ENCODE measurements at places on chromosomes 7 and 10.

DNA sequence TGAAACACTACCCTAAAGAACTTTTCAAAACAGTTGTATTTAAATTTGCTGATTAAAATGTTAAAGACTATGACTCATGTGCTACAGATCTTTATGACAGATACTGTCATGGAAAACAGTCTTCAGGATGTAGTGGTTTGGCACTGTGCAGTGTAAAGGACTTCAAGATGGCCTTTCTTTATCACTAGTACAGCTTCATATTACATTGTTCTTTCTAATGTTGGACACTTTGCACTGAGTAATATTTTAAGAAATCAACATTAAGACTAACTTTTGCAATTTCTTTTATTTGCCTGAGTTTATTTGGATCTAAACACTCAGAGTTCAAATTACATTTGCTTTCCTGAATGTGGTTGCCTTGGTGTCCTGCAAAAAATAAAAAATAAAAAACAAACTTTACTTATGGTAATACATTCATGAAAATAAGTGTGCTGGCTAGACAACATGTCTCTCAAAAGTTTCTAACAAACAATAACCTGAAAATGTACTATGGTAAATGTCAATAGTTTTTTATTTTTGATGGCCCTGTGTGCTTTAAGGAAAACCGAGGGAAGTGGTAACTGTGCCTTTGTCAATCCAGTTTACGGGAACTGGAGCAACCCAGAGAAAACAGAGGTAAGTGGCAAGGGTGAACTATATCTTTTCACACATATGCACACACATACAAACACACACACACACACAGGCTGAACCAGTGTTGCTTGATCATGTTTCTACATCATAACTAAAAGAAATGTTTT, 85.9 kb upstream of the PLXDC2 start:
- DNase-seq, result no peak

DNA sequence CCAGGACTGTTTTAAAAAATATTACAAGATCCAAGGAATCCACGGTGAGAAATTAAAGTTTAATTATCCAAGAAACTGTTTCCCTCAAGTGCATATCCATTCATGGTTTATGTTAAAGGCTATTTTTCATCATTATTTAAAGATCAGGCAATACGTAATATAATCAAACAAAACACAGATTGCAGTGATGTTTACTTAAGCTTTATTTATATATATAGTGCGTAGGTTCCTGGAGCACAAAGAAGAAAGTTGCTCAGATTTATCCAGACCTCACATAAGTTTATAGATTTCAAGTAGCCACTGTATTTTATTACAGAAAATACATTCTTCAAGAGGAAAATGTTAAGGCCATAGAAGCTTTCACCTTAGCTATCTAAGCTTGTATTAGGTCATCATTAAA, 210.0 kb upstream of the KLF14 start:
- DNase-seq, result no peak

- DNase-seq, result no peak
These were observed 55.4 kb downstream of the A1CF start for GRCh38 chr10:50830066-50830465.

GRCh38 chr10:126504063-126504760, 115.9 kb upstream of the ADAM12 start:
- no peak for DNase-seq

DNA sequence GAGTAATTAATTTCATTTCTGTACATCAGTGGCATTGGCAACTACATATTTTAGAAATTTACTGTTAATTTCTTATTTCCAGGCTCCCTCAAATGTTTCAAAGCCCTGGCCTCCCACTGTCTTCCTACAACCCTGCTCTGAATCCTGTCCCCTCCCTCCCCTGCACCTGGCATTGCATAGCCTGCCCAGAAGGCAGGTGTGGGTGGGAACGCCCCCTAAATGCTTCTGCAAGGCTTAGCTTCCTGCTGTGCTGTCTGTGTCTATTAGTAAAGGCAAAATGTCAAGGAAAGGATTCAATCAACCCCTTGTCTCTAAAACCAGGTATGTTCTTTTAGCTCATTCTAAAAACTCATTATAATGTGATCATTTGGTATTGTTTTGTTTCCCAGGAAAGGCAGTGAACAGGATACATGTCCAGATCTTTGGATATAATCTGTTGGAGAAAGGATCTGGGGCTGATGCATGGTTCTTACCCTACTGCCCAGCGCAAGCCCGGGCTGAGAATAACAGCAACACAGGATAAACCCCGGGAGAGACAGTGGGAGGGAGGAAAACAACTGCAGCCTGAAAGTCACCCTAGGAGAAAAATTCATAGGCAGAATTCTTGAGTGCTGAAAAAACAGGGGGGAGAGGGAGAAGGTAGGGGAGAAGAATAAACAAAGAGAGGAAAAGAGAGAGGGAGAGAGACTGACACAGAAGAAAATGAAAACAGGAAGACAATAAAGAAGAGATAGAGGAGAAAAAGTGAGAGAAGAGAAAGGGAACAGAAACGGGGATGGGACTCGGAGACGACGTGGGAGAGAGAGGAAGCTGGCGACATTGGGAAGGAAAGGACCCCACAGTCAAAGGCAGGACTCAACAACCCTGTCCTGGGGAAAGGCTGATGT, 589 bp downstream of the ZNF488 start:
- DNase-seq, result no peak

- DNase-seq, result no peak
These were observed 434.6 kb downstream of the PAXIP1 start for GRCh38 chr7:154568346-154568745.

- no peak for DNase-seq
These were observed 270.0 kb upstream of the PLXDC2 start for GRCh38 chr10:19546224-19546623.

DNA sequence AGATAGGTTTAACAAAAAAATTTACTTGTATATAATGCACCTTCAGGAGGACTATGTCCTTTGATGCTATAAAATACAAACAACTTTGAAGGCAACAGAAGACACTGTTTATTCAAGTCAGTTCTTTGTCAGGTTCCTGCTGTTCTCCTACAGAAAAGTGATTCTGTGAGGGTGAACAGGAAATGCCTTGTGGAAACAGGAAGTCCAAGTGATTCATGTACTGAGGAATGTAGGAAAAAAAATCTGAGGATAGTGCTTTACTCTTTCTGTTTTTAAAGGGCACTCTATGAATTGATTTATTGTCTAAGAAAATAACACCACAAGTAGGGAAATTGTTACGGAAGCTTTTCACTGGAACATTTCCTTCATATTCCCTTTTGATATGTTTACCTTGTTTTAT, 171.9 kb downstream of the HDAC9 start:
- no peak for DNase-seq

- no peak for DNase-seq
These were observed 197.0 kb downstream of the ZNF438 start for GRCh38 chr10:30834651-30835050.

DNA sequence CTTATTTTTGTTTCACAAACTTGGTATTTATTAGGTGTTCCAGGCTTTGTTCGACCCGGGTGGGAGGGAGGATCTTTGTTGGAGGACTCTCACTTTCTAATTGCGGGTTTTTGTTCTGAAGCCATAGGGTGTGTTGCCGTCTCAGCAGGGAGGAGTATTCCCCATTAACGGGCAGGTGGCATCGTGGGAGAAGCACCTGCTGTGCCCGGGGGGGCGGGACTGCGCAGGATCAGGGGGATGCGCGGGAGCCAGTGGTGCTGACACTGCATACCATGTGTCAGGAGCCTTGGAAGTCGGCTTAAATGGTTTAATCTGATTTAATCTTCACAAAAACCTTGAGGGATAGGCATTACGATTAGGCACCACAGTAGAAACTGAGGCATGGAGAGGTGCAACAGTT, 113.0 kb downstream of the MGMT start:
- no peak for DNase-seq

GRCh38 chr7:130275826-130276297, 9.2 kb downstream of the CPA2 start:
- DNase-seq, result no peak

GRCh38 chr10:79383974-79384606, 36.8 kb downstream of the PPIF start:
- no peak for DNase-seq

DNA sequence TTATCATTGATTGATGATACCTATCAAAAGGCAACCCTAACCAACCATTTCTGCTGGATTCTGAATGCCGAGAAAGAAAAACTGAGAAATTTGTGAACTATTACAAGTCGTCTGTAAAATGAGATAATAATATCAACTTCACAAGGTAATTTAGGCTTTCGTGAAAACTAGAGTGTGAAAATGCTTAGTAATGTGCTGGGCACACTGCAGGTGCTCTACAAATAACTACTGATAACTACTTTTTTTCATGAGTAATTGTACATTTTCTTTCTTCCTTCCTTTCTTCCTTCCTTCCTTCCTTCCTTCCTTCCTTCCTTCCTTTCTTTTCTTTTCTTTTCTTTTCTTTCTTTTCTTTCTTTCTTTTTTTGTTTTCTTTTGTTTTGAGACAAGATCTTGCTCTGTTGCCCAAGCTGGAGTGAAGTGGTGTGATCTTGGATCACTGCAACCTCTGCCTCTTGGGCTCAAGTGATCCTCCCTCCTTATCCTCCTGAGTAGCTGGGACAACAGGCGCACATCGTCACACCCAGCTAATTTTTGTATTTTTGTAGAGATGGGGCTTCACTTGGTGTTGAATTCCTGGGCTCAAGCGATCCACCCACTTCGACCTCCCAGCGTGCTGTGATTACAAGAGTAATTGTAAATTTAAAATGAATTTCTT, 42.9 kb downstream of the BMPR1A start:
- no peak for DNase-seq

GRCh38 chr7:158996214-158997109, 140.1 kb downstream of the DYNC2I1 start:
- DNase-seq, result no peak

DNA sequence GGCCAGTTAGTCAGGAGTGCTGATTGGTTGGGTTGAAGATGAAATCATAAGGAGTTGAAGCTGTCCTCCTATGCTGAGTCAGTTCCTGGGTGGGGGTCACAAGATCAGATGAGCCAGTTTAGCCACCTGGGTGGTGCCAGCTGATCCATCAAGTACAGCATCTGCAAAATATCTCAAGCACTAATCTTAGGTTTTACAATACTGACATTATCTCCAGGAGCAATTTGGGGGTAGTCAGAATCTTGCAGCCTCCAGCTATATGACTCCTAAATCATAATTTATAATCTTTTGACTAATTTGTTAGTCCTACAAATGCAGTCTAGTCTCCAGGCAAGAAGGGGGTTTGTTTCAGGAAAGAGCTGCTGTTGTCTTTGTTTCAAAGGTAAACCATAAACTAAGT, 184.1 kb upstream of the STK17A start:
- no peak for DNase-seq

GRCh38 chr7:15245831-15246230, 316.0 kb downstream of the AGMO start:
- no peak for DNase-seq

DNA sequence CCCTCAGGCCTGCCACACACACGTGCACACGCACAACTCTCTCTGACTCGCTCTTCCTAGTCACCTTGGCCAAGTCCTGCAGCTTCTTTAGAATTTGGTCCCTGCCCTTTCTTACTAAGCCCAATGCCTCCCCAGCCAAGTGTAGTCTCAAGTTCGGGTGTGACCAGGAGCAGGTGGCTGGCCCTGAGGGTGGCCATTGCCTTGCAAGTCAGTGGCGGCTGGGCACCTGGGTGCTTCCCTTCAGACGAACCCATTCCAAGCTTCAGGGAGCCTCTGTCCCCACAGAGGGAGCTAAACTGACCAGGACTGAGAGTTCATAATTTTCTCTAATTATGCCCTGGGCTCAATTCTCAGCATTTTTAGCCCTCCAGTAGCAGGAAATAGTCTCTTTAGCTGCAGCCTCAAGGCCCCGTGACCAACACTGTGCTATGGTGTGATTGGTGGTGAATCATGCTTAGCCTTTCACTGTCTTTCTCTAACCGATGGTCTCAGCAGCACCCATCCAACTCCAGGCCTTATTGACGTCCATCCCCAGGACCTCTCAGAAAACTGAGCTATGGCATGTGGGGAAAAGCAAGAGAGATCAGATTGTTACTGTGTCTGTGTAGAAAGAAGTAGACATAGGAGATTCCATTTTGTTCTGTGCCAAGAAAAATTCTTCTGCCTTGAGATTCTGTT, 34.7 kb upstream of the FXYD4 start:
- no peak for DNase-seq

- no peak for DNase-seq
These were observed 26.4 kb downstream of the SLC16A9 start for GRCh38 chr10:59682986-59683937.

DNA sequence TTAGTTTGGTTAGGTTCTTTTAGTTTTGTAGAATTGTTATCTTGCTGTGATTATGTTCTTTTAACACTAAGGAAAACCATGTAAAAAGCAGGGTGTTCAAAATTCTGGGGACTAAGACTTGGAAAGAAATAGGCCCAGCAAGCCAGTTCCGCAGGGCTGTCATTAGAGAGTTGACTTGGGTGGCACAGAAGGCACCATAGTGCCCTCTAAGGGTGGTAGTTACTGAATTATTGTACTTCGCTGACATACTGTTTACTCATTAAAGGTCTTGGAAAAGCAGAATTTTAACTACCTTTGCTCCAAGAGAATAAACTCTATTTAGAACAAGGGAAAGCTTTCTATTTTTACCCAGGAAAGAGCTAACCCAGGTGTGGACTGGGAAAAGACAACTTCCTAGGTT, 86.5 kb downstream of the OTUD1 start:
- DNase-seq, result no peak

- DNase-seq, result no peak
These were observed 18.8 kb downstream of the VSIR start for GRCh38 chr10:71754562-71754961.

GRCh38 chr7:29567174-29567573, 3.5 kb downstream of the PRR15 start:
- DNase-seq, result no peak

DNA sequence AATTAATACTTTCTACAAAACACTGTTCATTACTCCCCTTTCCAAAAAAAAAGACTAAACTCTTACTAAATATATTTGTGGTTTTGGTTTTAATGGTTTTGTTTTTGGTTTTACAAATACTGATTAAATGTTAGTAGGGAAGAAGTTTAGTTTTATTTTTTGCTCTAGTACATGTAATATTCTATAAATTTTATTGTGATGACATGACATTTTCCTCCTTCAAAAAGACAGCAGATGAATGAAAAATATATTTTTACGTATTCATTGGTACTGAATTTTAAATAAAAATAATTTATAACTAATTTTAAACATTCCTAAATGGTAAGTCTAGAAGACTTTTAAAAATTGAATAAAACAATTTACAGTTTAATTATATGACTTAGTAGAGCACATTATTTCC, 512.9 kb downstream of the GFRA1 start:
- no peak for DNase-seq

- peak; percentile 9 for DNase-seq
These were observed 816 bp downstream of the DMTF1 start for GRCh38 chr7:87152897-87153641.

All from stimulated activated CD8-positive, alpha-beta memory T cell treated with anti-CD3 and anti-CD28 coated beads, Interleukin-7, amount 100 ng/mL, for 1 hour (primary cell).